SK-N-SH (cell line): ENCODE measurements at places on chromosomes 5 and 9. TPM values are rescaled to one million over a fixed set of nuclear protein-coding genes. Genes with fewer than 3 reads are reported as not detected.

HEMGN gene
- polyA plus RNA-seq = not detected in 2 replicates

PROB1 gene
- 0.44 and 0.62 TPM in 2 replicates for polyA plus RNA-seq

SH2D3C gene
- 0.15 and 0.52 TPM in 2 replicates for polyA plus RNA-seq

SHC3 gene
- polyA plus RNA-seq = 3.2 and 4.7 TPM in 2 replicates

UHRF2 gene
- 24.1 and 39.6 TPM in 2 replicates for polyA plus RNA-seq

PHF24 gene
- not detected in 2 replicates for polyA plus RNA-seq

RANBP3L gene
- not detected in 2 replicates for polyA plus RNA-seq

NEUROG1 gene
- not detected in 2 replicates for polyA plus RNA-seq

ZNF622 gene
- polyA plus RNA-seq = 19.1 and 20.0 TPM in 2 replicates

TMEM167A gene
- 23.7 and 38.2 TPM in 2 replicates for polyA plus RNA-seq

GPX8 gene
- 30.1 and 44.2 TPM in 2 replicates for polyA plus RNA-seq
